GM18507 (cell line): ENCODE measurements at places on chromosomes 11 and 22.
A peak's percentile ranks its signal among the peaks of the same experiment; 100 is the strongest.

DNA sequence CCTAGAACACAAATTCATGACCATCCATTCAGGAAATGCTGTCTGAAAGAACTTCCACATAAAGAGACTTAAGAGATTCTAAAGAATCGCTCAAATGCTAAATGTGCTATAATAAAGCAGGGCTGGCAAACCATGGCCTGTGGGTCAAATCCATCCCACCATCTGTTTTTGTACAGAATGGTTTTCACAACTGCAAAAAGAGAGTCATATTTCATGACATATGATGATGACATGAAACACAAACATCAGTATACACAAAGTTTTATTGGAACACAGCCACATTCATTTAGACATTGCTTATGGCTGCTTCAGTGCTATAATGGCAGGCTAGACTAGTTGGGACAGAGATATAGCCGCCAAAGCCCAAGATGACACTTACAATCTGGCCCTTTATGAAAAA, 85.1 kb downstream of the RRAS2 start:
- DNase-seq = no peak

DNA sequence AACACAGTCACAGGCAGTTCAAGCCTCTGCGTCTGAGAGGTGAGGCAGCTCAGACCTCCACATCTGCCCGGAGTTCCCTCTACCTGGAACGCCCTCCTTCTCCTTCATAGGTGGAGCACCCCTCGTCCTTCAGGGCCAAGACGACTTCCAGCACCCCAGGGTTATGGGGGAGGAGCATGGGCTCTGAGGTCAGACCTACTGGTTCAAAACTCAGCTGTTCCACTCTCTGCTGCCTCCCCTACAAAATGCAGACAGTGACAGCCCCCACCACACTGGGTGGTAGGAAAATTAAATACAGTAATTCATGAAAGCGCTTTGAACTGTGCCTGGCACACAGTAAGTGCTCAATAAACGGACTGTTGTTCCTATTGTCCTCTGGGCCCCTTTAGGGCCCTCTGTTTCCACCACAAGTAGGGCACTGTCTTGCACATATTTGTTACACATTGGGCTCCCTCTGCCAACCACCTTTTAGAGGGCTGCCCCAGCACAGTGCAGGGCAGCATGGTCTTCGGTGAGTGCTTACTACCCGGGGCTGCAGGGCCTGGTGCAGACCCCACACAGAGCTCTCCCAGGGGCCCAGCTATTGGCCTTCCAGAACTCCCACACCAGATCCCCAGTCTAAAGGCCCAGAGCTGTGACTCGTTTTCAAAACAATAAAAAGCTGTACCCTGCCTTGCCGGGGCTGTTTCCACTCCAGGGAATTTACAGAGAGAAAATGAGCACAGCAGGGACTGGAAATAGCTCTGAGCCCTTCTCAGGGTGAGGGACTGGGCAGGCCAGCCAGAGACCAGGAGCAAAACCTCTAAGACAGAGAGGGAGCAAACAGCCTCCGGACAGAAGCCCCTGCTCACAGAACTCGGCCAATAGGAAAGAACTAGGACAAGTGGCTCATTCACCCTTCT, 2.5 kb downstream of the TMEM184B start:
- DNase-seq = no peak

- no peak for DNase-seq
Observed at GRCh38 chr11:102534261-102534872, 3.8 kb upstream of the MMP7 start.

DNA sequence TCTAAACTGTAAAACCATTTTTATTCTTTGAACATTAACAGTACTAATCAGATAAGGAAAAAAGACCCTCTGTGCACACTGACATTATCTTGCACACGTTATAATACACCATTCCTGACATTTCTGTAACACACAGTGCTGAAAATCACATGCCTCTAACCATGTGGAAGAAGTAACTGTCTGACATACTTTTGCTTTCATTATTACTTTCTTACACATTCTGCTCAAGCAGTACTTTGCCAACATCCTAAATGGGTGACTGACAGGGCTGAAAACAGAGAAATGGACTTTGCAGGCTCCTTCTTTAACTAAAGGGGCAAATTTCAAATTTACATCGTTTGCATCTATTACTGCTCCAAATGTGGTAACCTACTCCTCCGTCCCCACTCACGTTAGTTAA, 22.8 kb upstream of the TP53AIP1 start:
- peak; percentile 25 for DNase-seq

GRCh38 chr22:23137905-23138561, 3.8 kb downstream of the RSPH14 start:
- DNase-seq = peak; percentile 45

GRCh38 chr11:28107191-28107749, 686 bp downstream of the KIF18A start:
- DNase-seq = no peak

DNA sequence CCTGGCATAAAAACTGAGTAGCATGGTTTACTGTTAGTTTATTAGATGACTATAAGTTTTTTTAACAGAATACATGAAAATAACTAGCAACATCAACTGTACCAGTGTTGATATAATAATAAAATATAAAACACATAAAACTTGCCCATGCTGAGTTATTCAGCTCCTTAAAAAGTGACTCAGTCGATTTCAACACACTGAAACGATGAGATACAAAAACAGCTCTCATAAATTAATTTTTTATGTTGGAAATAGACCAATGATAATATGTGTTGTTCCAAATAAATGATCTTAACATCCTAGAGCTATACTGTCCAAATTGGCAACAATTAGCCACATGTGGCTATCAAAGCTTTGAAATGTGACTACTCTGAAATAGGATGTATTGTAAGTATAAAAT, 15.9 kb downstream of the PDGFD start:
- no peak for DNase-seq

DNA sequence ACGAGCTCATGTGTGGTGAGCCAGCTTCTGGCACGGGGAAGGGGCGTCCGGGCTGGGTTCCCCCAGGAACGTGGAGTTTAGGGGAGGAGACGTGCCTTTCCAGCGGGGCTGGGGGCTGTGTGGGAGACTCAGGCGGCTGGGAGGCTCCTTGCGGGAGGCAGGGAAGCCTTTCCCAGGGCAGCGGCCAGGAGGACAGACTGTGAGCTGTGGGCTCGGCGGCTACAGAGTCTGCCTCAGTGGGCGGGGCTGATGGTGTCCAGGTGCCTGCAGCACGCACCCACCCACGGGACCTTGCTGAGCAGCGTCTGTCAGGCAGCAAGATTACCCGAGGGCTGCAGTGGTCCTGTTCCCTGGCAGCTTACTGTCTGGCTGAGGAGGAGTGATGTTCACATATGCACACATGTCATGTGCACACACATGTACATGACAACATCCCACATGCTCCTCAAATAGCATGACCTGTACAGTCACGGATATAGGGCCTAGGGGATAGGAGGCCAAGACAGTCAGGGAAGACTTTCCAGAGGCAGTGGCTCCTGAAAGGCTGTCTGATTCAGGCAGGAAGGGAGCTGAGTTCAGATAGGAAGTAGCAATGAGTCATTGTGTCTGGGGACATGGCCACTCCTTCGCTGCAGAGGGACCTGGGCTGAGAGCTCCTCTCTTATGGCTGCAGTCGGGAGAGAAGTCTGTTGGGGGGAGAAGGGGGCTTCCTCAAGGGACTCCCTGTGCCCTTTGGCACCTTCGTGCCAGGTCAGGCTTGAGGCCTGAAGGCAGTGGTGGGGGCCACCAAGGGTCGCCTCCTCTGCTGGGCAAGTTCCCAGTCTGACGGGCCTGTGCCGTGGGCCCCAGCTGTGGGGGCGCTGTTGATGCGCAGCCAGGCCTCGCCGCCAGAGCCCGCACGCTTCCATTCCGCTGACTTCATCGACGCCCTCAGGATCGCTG, 23.3 kb upstream of the PPP6R3 start:
- DNase-seq = no peak

- no peak for DNase-seq
Observed at GRCh38 chr22:19132153-19132552, 1.0 kb downstream of the TSSK2 start.

GRCh38 chr22:36796552-36797175, 20.2 kb downstream of the PVALB start:
- DNase-seq = no peak

DNA sequence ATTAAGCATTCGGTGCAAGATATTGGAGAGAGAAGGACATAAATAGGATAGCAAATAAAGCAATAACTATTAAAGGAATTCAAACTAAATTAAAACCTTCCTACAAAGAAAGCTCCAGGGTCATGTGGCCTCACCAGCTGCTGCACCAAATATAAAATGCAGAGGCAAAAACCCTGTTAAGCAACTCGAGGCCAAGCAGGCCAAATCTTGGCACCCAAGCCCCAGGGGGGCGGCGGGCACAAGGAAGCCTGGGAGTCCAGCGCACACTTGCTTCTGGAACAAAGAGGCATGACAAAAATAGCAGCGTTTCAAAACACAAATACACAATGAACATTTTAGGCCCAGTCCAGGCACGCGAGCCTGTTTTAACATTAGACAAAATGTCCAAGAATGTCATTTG, 20.8 kb downstream of the KRTAP5-6 start:
- no peak for DNase-seq

DNA sequence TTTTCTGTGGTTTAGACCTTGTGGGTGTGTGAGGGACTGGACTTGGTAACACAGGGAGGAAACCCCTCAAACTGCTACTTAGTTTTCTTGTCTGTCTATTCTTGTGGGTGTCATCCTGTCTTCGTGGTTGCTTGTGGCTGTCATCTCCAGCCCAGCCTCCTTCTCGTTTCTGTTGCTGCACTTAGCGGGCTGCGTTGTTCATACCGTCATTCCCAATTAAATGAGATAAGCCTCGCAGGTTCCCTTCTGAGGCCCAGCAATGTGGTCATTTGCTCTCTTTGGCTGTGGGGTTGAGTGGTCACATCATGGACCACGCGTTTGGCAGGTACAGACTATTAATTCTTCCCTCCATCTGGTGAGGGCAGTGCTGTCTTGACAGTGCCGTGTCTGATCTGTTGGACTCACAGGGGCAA, 18.8 kb downstream of the PANX1 start:
- DNase-seq = no peak

DNA sequence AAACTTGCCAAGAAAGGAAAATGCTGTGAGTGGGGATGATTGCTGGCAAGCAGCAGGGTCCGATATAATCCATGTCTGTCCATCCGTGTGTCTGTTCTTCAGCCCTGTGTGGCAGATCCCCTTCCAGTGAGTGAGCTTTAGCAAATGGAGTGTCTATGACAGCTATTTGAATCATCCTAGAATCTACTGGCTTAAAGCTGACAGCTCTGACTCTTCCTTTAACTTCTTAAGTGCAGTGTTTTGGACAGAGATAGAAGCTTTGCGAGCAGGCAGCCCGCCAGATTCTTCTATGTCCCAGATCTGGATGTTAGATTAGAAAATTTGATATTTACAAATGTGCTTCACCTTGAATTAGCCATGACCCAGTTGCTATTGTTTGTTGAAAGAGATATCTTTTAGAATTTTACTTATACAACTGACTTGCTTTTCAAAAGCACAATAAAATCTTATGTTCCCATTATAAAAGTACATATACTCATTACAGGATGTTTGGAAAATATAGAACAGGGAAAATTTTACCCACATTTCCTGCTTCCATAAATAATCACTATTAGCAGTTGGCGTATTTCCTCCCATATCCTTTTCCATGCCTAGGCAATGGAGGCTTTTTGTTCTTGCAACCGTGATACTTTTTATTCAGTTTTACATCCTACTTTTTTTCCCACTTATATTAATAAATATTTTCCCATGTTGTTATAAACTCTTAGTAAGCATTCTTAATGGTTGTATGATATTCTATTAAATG, 124.5 kb downstream of the COMMD9 start:
- DNase-seq = no peak

DNA sequence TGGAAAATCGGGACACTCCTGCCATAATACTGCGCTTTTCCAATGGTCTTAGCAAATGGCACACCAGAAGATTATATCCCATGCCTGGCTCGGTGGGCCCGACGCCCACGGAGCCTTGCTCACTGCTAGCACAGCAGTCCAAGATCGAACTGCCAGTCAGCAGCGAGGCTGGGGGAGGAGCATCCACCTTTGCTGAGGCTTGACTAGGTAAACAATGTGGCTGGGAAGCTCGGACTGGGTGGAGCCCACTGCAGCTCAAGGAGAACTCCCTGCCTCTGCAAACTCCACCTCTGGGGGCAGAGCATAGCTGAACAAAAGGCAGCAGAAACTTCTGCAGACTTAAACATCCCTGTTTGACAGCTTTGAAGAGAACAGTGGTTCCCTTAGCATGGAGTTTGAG, 15.6 kb downstream of the PTH start:
- no peak for DNase-seq

GRCh38 chr11:64659417-64660144, 63.4 kb downstream of the NRXN2 start:
- no peak for DNase-seq

DNA sequence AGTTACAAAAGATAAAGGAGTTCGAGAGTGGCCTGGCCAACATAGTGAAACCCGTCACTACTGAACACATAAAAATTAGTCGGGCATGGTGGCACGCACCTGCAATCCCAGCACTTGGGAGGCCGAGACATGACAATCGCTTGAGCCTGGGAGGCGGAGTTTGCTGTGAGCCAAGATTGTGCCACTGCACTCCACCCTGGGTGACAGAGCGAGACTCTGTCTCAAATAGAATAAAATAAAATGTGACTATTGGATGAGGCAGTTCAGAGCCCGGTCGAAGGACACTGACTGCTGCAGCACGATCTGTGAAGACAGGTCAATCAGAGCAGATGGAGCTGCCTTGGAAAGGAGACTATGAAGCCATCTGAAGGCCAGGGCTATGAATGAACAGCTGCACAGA, 37.7 kb upstream of the ANO1 start:
- no peak for DNase-seq

- no peak for DNase-seq
Observed at GRCh38 chr22:27689664-27690063, 111.9 kb downstream of the MN1 start.

DNA sequence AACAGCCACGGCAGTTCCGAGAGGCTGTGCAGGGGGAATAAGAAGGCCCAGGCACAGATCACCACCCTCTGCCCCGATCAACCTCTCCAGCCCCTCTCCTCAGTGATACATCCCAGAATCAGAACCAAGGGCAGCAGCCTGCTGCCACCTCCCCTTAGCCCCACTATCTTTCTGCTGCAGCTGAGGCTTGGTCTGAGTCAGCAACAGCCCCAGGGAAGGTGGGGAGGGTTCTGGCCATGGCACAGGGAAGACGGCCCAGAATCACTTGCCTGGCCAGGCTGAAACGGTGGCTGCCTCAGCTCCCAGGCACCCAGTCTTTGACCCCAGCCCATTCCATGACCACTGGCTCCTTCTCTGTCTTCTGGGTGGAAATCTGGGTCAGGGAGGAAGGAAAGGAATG, 2.3 kb downstream of the CHID1 start:
- DNase-seq = no peak

- no peak for DNase-seq
Observed at GRCh38 chr11:27281740-27282590, 81.0 kb downstream of the CCDC34 start.

- no peak for DNase-seq
Observed at GRCh38 chr22:38347944-38348750, 30.9 kb upstream of the CSNK1E start.
